ENCODE measurements at places on chromosomes 1 and 21. TPM values are rescaled to one million over a fixed set of nuclear protein-coding genes. Genes with fewer than 3 reads are reported as not detected.

Gene LCE1C
- not detected for total RNA-seq

Gene S100A5
- not detected for total RNA-seq

Gene RSPH1
- 0.42 TPM for total RNA-seq

Gene CD1C
- total RNA-seq, result not detected

Gene PRAMEF5
- total RNA-seq, result not detected

Gene TRAF3IP3
- not detected for total RNA-seq

Gene TSPEAR
- not detected for total RNA-seq

Gene THEM5
- total RNA-seq, result not detected

Gene S100A4
- total RNA-seq, result 4.7 TPM

Gene FCAMR
- not detected for total RNA-seq

Gene NBPF3
- 3.1 TPM for total RNA-seq

- H3K4me3 ChIP-seq, result peak overlapping the region; percentile 53
- peak overlapping the region; percentile 55 for H3K27ac ChIP-seq
- peaks cover 18% of the 10 kb centered on the region for H3K4me1 ChIP-seq
- peaks cover 14% of the 10 kb centered on the region for H3K27me3 ChIP-seq
- H3K36me3 ChIP-seq, result no peaks in the 10 kb centered on the region
Observed at GRCh38 chr1:15851210-15852035, 3.9 kb downstream of the SPEN start.

- H3K27ac ChIP-seq, result no peak overlapping the region
- peaks cover 2% of the 10 kb centered on the region for H3K4me1 ChIP-seq
- peak; percentile 46 for DNase-seq
- H3K36me3 ChIP-seq, result no peaks in the 10 kb centered on the region
Observed at GRCh38 chr1:43763497-43763973, 56.2 kb downstream of the ST3GAL3 start.

DNA sequence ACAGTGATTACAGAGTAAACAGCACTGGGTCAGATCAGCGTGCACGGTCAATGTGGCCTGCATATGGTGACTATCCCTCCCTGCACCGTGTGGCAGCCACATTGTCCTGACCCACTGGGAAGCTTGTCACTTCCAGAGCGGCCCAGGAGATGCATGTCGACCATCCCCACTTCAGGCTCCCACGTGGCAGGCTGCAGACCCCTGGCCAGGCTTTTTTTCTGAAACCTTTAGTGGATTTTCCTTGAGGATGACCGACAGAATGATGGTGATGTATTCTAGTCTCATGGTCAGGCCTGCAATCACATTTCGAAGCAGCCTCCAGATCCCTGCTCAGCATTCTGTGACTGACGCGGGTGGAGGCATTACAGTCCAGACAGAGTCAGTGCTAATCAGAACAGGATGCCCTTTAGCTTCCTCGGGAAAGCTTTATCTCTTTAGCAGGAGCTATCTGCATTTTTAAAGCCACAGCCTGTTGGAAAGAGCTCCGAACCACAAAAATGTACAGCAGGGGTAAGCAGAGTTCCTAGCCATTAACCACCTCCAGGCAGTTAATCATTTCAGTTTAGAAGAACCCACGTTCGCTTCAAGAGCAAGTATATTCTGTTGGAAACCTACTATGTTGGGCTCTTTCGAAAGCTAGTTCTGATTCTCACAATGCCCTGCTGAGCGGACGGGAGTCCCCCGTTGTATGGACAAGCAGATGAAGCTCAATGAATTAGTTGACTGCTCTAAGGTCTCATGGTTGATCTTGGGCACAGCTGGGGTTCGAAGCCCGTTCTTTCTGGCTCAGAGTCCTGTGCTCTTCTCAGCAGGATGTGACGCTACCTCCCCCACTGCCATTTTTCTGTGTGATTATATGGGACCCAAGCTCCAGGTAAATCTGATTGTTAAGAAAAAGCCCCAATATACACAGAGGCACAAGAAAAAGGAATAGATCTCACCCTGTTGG lies 56.5 kb downstream of the IRF2BP2 start:
- H3K4me1 ChIP-seq, result peaks cover 14% of the 10 kb centered on the region
- H3K27ac ChIP-seq, result peak overlapping the region; percentile 72
- no peak for DNase-seq
- no peak overlapping the region for H3K4me3 ChIP-seq
- H3K27me3 ChIP-seq, result peaks cover 3% of the 10 kb centered on the region

DNA sequence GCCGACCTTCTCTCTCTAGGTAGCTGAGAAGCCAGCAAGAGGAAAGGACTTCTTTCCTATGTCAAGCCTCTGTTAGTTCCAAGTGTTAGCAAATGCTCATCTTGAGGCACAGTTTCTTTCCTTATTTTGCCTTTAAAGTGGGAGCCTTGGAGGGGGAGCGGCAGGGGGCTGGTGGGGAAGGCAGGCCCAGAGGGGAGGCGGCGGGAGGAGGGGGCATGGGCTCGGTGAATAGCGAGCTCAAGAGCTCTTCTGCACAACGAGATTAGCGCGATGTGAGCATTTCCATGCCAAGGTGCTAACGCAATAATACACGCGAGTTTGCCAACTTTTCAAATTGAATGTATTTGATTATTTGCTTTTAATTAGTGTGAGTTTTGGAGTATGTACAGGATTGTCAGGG lies 372.6 kb downstream of the RPS6KC1 start:
- no peaks in the 10 kb centered on the region for H3K27me3 ChIP-seq
- no peak for DNase-seq
- H3K27ac ChIP-seq, result no peak overlapping the region

DNA sequence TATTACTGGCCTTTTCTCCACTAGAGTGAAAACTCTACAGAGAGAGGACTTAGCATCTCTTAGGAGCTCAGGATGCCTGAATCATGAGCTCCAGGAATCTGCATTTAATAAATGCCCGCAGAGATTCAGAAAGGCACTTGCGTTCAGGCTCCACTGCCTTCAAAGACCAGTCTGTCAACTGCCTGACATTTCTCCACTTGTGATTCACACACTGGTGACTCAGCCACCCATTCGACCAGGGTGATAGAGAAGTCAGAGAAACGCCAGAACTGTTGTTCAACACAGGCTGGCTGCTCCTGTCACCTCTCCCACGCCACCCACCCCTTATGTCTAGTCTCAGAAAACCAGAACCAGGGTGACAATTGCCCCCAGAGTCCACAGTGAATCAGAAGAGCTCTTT lies 26.9 kb upstream of the LBR start:
- H3K36me3 ChIP-seq, result peaks cover 11% of the 10 kb centered on the region
- peaks cover 11% of the 10 kb centered on the region for H3K27me3 ChIP-seq
- H3K4me3 ChIP-seq, result no peak overlapping the region
- H3K4me1 ChIP-seq, result no peaks in the 10 kb centered on the region
- no peak overlapping the region for H3K27ac ChIP-seq

- DNase-seq, result peak; percentile 64
- H3K27me3 ChIP-seq, result peaks cover 3% of the 10 kb centered on the region
- no peak overlapping the region for H3K4me3 ChIP-seq
- no peak overlapping the region for H3K27ac ChIP-seq
Observed at GRCh38 chr1:55378582-55378981, 163.4 kb upstream of the USP24 start.

GRCh38 chr1:41360786-41361494 lies at the start of gene FOXO6:
Gene FOXO6 (plus strand): TSS chr1:41361434.
- H3K27ac ChIP-seq, result no peak within 1 kb of the TSS
- H3K4me3 ChIP-seq, result peak within 1 kb of the TSS; percentile 84
- H3K27me3 ChIP-seq, result peaks cover 6% of the 10 kb centered on the region
- DNase-seq, result peak; percentile 97

GRCh38 chr1:82398357-82398756 lies 597.6 kb downstream of the ADGRL2 start:
- no peak overlapping the region for H3K4me3 ChIP-seq
- H3K4me1 ChIP-seq, result peaks cover 8% of the 10 kb centered on the region
- H3K27ac ChIP-seq, result no peak overlapping the region
- H3K36me3 ChIP-seq, result no peaks in the 10 kb centered on the region

- no peak for DNase-seq
- peak overlapping the region; percentile 49 for H3K27ac ChIP-seq
- H3K4me3 ChIP-seq, result no peak overlapping the region
Observed at GRCh38 chr1:16677552-16678431, 11.0 kb upstream of the RNU1-3 start.

DNA sequence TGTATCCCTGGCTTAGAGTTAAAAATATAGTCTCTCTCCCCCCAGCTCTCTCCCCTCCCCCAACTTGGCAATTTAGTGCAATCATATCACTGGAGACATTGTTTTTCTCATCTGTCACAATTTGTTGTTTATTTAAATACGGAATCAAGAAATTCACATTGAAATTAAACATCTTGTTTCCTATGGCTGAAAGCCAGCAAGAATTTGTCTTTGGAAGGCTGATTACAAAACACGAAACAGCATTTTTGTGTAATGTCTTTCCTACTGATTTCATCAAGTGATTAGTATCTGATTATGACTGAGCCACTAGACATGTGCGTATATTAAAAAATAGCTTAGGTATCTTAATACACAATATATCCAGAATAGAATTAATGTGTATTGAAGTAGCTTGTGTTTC lies 119.7 kb downstream of the LYPLAL1 start:
- H3K27me3 ChIP-seq, result no peaks in the 10 kb centered on the region
- H3K27ac ChIP-seq, result no peak overlapping the region
- no peak overlapping the region for H3K4me3 ChIP-seq
- peaks cover 1% of the 10 kb centered on the region for H3K4me1 ChIP-seq
- H3K36me3 ChIP-seq, result no peaks in the 10 kb centered on the region

- no peaks in the 10 kb centered on the region for H3K4me1 ChIP-seq
- H3K4me3 ChIP-seq, result no peak overlapping the region
- no peaks in the 10 kb centered on the region for H3K27me3 ChIP-seq
- no peak overlapping the region for H3K27ac ChIP-seq
- no peaks in the 10 kb centered on the region for H3K36me3 ChIP-seq
Observed at GRCh38 chr1:177959811-177960515, 9.9 kb downstream of the SEC16B start.

DNA sequence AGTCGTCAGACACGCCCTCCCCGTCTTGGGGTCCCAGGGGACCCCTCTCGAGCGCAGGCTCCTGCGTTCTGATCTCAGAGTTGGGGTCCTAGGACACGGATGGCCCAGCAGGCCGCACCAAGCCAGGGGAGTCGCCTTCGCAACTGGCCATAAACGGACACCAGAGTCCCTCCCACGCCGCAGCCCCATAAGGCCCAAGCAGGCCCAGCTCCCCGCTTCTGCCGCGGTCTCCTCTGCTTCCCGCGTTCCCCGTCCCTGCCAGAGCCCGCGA lies 633 bp downstream of the DMRTA2 start:
- no peak overlapping the region for H3K27ac ChIP-seq
- H3K4me3 ChIP-seq, result peak overlapping the region; percentile 88
- H3K4me1 ChIP-seq, result peaks cover 20% of the 10 kb centered on the region
- H3K27me3 ChIP-seq, result peaks cover 52% of the 10 kb centered on the region
- DNase-seq, result no peak
- H3K36me3 ChIP-seq, result peaks cover 7% of the 10 kb centered on the region

- no peaks in the 10 kb centered on the region for H3K36me3 ChIP-seq
- H3K27me3 ChIP-seq, result peaks cover 2% of the 10 kb centered on the region
- no peak overlapping the region for H3K27ac ChIP-seq
Observed at GRCh38 chr1:162736184-162736583, 54.3 kb upstream of the HSD17B7 start.

DNA sequence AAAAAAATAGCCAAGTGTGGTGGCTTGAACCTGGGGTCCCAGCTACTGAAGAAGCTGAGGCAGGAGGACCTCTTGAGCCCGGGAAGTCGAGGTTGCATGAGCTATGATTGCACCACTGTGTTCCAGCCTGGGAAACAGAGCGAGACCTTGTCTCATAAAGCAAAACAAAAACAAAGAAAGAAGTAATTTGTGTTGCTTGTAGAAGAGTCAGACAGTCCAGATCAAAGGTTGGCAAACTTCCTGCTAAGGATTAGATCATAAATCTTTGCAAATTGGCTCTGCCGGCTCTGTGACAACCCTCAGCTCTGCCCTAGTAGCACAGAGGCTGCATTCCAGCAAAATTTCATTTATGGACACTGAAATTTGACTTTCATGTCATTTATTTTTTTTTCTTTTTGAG lies 19.0 kb upstream of the MFN2 start:
- peaks cover 5% of the 10 kb centered on the region for H3K36me3 ChIP-seq
- H3K4me1 ChIP-seq, result peaks cover 11% of the 10 kb centered on the region
- DNase-seq, result no peak

DNA sequence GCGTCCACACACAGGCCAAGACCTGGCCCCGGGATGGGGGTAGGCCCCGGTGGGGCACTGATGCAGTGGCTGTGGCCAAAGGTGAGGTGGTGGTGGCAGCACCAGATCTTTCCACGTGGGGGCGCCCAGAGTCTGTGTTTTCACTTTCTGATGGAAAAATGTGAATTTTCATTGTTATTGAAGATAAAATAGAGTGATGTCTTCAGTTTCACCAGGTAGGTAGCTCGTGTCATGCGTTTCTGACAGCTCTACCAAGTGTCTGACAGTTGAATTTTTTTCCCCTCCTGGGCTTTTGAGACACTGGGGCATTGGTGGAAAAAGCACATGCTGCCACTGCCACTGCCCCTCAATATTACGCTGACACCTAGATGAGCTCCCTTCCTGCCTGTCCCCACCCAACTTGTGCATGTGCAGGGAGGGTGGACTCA lies 40.0 kb upstream of the MAGOH start:
- peaks cover 13% of the 10 kb centered on the region for H3K27me3 ChIP-seq
- H3K27ac ChIP-seq, result peak overlapping the region; percentile 66
- H3K4me1 ChIP-seq, result peaks cover 25% of the 10 kb centered on the region

- no peak for DNase-seq
- peaks cover 6% of the 10 kb centered on the region for H3K4me1 ChIP-seq
- H3K27ac ChIP-seq, result no peak overlapping the region
- no peak overlapping the region for H3K4me3 ChIP-seq
- peaks cover under 1% of the 10 kb centered on the region for H3K27me3 ChIP-seq
Observed at GRCh38 chr1:225933072-225933471, 7.9 kb downstream of the LEFTY2 start.
